Stimulated activated CD4-positive, alpha-beta T cell treated with anti-CD3 and anti-CD28 coated beads, Interleukin-1b, Interleukin-23, amount 100 ng/mL, for 4 hours (primary cell): ENCODE measurements at places on chromosomes 4 and X.

GRCh38 chrX:132983496-132983895 is 25.1 kb upstream of the HS6ST2 start:
- no peak for DNase-seq

- no peak for DNase-seq
These were observed 42.7 kb downstream of the TMEM150C start for GRCh38 chr4:82519072-82519471.

DNA sequence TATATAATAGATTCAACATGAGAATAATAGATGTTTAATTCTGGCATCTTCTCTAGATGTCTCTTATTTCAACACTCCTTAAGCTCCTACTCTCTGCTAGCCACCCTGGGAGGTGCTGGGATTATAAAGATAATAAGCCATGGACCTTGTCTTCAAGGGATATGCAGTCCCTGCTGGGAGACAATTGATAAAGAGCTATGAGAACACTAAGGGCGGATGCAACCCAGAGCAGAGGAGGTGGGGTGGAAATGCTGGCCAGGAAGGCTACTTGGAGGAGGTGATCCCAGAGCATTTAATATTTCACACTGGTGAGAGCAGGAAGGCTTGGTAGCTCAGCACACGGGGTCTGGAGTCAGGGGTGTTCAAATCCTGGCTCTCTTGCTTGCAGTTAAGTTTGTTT is 18.3 kb upstream of the PGRMC2 start:
- no peak for DNase-seq

DNA sequence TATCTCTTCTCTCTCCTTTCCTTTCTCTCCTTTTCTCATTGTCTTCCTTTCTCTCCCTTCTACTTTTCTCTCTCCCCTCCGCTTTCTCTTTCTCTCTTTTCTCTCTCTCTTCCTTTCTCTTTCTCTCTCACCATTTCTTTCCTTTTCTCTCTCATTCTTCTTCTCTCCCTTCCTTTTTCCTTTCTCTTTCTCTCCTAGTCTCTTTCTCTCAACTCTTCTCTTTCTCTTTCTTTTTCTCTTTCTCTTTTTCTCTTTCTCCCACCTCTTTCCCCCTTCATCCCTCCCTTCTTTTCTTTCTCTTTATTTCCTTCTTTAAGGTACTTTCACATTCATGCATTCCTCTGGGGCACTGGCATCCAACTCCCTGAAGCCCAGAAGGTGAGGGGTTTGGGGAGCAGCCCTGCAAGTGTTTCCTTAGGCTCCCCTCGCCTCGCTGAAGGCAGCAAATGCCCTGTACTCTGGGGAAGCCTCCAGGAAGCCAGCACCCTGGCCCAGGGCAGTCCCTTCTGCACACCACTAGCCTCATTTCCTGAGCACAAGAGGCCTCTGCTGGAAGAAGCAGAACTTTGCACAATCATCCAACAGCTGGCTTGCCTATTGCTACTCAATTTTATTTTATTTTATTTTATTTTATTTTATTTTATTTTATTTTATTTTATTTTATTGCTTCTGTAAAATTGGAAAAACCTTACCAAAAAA is 124.2 kb downstream of the NFKB1 start:
- DNase-seq: peak; percentile 39

DNA sequence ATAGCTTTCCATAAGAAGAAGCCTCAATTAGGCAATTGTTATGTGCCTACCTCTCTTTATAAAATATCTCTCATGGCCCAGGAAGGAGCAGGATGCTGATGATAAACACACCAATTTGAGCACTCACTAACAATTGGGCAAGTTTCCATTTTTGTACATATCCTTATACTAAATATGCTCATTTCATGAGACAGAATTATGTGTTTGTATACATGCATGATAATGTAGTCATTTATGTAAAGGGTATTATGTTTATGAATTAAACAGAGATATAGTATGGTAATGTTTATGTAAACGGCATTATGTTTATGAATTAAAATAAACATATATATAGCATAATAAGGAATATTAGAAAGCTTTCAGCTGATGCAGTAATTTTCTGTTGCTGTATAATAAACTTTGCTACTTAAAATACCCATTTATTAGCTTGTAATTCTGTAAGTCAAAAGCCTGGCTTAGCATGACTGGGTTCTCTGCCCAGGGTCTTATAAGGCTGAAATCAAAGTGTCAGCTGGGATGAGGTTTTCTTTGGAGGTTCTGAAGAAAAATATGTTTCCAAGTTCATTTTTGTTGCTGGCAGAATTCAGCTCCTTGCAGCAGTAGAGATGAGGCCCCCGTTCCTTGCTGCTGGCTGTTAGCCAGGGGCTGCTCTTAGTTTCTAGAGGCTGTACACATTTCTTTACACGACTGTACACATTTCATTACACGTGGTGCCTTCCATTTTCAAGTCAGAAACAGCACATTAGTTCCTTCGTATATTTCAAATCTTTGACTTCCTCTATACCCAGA is 89.0 kb downstream of the GLRA2 start:
- no peak for DNase-seq

GRCh38 chr4:157459785-157460184 is 239.3 kb downstream of the GRIA2 start:
- no peak for DNase-seq

- DNase-seq: no peak
These were observed 431.6 kb downstream of the INPP4B start for GRCh38 chr4:142414366-142414990.

DNA sequence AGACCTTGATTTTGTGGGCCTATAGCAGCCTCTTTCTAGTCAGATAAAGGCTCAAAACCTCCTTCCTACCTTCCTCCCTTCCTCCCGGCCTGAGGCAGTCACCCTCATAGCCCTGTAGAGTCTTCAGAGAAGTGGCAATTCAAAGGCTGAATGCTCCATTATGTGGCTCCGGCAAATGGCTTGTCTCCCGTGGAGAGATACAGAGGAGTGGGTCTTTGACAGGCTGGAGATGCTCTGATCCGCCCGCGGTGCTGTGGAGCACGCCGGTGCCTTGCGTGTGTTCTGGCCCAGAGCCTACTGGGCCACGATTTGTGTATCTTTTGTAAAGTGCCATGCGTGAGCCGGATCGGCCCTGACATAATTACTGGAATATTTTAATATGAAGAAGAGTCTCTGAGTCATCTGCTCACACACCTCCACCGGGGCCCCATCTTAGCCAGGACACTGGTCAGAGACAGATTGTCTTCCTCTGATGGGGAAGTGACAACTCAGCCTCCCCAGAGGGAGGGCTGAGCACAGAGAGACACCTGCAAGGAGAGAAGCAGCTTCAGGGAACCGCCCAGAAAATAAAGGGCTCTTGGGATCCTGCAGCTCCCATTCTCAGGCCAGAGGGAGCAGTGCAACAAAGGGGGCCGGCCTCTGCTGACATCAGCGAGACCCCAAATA is 88.7 kb downstream of the DCTD start:
- DNase-seq: no peak

- DNase-seq: no peak
These were observed 3.5 kb downstream of the BCOR start for GRCh38 chrX:40094041-40094899.

GRCh38 chrX:22999696-23000223 is at the start of gene DDX53:
TSS of gene DDX53 (plus strand) at chrX:22999960. CDS start at chrX:23000058, 98 bp downstream.
- DNase-seq: no peak

DNA sequence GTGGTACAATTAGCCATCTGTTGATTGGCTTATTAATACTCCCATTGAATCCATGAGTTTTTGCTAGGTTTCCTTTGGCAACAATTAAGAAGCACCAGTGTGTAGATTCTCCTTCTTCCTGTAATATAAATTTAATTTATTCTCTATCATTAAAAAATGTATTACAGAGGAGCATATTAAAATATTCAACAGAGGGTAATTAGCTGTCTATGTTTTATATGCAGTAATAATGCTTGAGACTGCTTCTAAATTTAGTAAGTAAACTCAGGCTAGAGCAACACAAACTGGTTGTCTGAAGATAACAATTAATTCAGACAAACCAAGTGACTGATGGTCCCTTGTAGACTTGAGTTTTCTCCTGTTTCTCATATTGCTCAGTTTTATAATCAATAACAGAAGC is 192.4 kb downstream of the FAT4 start:
- no peak for DNase-seq

- no peak for DNase-seq
These were observed 95.4 kb upstream of the GPR50 start for GRCh38 chrX:151081016-151081415.

DNA sequence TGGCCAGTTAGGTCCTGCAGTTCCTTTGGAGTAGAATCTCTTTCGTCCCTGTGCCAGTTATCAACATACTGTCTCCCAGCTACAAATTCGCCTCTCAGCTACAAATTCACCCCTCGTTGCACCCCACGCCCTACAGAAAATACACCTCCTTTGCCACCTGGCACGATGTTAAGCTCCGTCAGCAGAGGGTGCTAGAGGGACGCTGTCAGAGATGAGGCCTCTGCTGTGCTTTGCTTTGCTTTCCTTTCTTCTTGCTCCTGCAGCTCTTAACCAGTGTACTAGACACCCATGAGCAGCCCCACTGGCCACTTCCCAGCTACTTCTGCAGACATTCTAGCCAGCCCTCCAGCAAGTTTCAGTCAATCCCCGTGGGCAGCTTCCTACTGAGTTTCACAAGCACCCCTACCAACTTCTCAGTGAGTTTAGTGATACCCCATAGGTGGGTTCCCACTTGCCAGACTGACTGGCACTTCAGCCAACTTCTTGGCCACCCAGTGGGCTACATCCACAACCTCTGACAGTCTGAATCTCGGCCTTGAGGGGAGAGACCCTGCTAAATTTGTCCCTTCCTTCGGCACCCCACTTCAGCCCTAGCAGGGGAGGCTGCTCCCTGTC is 21.8 kb downstream of the HAUS3 start:
- DNase-seq: peak; percentile 67

DNA sequence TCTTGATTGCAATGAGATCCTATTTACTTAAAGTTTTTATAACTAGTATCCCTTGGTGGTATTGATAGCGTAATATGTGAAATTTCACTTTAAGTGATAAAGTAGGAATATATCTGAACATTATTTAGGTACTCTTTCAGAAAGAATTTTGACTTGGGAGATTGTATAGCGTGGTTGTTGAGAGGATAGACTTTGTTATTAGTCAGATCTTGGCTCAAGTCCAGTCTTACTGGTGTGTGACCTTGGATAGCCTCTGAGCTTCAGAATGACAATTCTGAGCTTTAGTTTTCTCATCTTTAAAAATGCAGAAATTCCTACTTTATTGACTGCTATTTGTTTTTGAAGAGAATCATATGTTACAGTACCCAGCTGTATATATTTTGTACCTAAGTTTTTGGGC is 32.6 kb downstream of the DCK start:
- no peak for DNase-seq

DNA sequence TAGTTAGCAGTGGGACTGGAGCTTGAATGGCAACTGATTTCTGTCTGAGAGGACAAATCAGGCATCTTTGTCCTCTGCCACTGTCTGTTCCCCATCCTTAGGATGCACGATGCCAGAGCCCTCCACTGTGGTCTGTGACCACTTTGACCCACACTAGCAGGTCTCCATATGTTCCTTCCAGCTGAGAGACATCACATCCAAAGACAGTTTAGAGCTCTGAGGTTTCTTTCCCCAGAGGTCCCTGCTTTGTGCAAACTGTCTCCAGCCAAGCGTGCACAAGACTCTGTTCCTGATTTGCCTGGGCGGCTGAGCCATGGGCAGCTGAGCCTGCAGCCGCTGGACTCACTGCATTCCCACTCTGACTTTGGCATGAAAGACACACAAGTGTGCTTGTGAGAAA is 98.0 kb downstream of the PTTG2 start:
- no peak for DNase-seq

- DNase-seq: no peak
These were observed 7.1 kb upstream of the ELF2 start for GRCh38 chr4:139184129-139184528.

GRCh38 chr4:67762086-67762485 is 7.9 kb upstream of the GNRHR start:
- no peak for DNase-seq

DNA sequence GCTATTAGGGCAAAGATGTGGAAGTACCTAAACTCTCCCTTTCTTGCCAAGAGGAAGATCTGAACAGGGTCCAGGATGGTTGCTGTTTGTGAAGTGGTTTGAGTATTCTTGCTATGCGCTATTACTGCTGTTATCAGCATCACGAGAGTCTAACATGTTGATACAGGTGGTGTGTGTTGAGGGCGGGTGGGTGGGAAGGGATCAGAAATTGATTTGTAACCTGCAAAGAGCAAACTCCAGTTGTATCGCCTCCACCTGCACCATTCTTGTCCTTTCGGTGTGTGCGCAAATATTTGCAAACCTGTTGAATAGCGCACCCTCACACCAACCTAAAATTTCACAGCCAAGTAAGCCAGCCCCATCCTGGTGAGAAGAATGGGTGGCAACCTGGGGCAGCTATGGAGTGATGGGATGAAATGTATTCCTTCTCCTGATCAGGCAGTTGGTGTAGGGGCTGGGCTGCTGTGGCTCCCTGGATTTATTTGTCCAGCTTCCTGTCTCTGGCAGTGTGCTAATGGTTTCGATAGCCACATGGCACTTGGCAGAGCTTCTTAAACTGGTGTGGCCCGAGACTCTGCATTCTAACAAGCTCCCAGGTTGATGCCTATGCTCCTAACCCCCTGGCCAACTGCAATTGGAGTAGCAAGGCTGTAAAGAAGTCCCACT is 102.6 kb upstream of the SCML1 start:
- no peak for DNase-seq

DNA sequence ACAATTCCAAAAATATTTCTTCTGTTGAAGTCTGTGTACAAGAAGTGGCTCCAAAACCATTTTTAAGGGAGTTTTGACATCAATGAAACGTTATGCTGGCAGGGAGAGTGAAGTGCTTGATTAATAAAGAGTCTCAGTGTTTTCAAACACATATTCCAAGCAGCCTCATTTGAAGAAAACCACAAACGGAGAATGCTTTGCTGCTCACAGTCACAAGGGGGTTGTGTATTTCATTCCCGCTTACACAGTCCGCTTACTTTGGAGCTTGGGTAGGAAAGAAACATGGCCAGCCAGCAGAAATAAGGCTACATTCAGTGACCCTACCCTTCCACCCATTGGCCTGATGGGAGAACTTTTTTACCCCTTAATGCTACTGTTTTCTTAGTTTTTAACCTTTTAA is 586.2 kb downstream of the RAB28 start:
- DNase-seq: no peak

GRCh38 chr4:140069066-140069465 is 84.9 kb downstream of the MAML3 start:
- no peak for DNase-seq

GRCh38 chr4:151239608-151240007 is 37.4 kb upstream of the PRSS48 start:
- DNase-seq: no peak

DNA sequence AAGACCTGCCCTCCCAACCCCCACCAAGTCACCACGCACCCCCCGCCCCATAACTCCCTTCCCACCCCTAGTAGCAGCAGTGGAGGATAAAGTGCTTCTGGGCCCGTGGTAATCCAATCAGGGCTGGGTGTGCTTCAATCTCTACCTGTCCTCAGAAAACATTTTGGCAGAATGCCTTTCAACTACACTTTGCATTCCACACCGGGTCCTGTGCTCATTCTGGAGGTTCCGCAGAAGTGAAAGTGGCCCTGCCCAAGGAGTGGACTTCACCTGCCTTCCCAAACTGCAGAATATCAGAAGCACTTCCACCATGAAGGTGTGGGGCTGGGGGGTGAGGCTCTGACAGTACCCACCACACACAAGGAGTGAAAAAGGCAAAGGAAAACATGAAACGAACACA is 322.3 kb downstream of the DHX15 start:
- no peak for DNase-seq

GRCh38 chrX:151570561-151570960 is 7.1 kb downstream of the PASD1 start:
- DNase-seq: no peak

- DNase-seq: no peak
These were observed 19.9 kb upstream of the CDS1 start for GRCh38 chr4:84563002-84563401.
